ENCODE measurements at places on chromosomes 4 and X.

DNA sequence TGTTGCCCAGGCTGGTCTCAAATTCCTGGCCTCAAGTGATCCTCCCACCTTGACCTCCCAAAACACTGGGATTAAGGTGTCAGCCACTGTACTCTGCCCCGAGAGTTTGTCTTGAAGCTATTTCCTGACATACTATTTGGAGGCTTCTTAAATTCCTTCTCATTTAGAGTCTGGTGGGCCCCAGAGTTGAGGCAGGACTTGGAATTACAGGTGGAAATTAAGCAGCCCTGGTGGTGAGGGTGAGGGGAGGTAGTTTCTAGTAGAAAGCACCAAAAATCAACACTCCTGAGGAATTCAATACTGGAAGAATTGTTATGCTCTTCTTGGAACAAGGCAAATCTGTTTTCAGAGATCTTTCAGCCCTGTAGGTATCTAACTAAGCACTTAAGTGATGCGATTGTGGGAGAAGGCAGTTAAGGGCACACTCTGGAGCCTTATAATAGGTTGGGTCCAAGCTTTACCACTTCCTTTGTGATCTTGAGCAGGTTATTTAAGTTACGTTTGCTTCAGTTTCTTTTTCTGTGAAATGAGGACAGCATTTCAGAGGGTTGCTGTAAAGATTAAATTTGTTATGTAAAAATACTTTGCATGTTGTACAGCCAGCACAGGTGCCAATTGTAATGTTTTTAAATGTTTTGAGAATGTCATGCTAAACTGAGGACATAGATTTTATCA is 200.7 kb downstream of the SOWAHB start:
- no peaks in the 10 kb centered on the region for H3K27me3 ChIP-seq
- H3K4me1 ChIP-seq = peaks cover 6% of the 10 kb centered on the region
- H3K27ac ChIP-seq = no peak overlapping the region
- no peak overlapping the region for H3K4me3 ChIP-seq
- DNase-seq = no peak

GRCh38 chrX:10233696-10234095 is 76.9 kb downstream of the CLCN4 start:
- H3K36me3 ChIP-seq = no peaks in the 10 kb centered on the region
- DNase-seq = no peak
- no peak overlapping the region for H3K27ac ChIP-seq
- no peak overlapping the region for H3K4me3 ChIP-seq
- H3K27me3 ChIP-seq = no peaks in the 10 kb centered on the region

GRCh38 chr4:94722748-94723147 is 35.0 kb upstream of the BMPR1B start:
- no peak overlapping the region for H3K4me3 ChIP-seq
- no peaks in the 10 kb centered on the region for H3K36me3 ChIP-seq
- H3K27ac ChIP-seq = no peak overlapping the region

- DNase-seq = no peak
- no peak overlapping the region for H3K27ac ChIP-seq
- no peaks in the 10 kb centered on the region for H3K27me3 ChIP-seq
- H3K4me1 ChIP-seq = peaks cover 17% of the 10 kb centered on the region
- no peaks in the 10 kb centered on the region for H3K36me3 ChIP-seq
- no peak overlapping the region for H3K4me3 ChIP-seq
These were observed 3.2 kb upstream of the NFKB1 start for GRCh38 chr4:102497986-102498385.

DNA sequence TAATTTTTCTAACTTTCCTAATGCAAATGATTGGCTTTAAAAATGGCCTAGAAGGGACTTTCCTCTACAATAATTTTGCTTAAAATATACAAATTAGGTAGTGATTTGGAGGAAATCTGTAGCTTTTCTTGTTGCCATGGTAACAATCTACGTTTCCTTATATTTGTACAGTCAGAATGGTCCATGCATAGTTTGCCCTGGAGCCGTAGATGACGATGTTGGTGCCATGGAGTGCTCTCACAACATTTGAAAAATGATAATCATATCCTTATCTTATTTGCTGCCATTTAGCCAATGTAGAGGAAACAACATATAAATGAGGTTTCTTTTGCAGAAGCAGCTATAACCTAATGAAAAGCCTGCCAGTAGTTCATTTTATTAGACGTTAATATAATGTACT is 89.0 kb upstream of the NMU start:
- no peaks in the 10 kb centered on the region for H3K27me3 ChIP-seq
- no peaks in the 10 kb centered on the region for H3K4me1 ChIP-seq
- no peak overlapping the region for H3K27ac ChIP-seq
- no peak for DNase-seq
- no peaks in the 10 kb centered on the region for H3K36me3 ChIP-seq

DNA sequence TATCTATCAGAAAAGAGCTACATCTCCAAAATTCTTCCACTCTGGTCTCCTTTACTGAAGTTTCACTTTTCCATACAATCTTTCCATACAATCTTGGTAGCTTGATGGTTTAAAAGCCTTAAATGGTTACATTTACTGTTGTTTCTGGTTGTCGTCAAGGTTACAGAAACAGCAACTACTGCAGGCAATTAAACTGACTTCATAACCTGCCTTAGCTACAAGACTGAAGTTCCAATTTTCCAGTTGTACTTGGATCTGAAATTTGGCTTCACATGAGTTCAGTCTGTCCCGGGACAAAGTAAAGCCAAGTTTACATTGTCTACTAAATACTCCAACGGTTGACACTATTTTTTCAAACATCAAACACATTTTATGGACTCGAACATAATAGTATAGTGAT is 326.4 kb downstream of the ANKRD50 start:
- H3K4me1 ChIP-seq = peaks cover 3% of the 10 kb centered on the region
- no peak overlapping the region for H3K4me3 ChIP-seq
- DNase-seq = no peak
- H3K27me3 ChIP-seq = no peaks in the 10 kb centered on the region
- H3K36me3 ChIP-seq = no peaks in the 10 kb centered on the region

- no peak overlapping the region for H3K27ac ChIP-seq
- no peaks in the 10 kb centered on the region for H3K27me3 ChIP-seq
- DNase-seq = peak; percentile 23
- H3K36me3 ChIP-seq = no peaks in the 10 kb centered on the region
These were observed 162.1 kb downstream of the EPHA5 start for GRCh38 chr4:65508168-65508567.

DNA sequence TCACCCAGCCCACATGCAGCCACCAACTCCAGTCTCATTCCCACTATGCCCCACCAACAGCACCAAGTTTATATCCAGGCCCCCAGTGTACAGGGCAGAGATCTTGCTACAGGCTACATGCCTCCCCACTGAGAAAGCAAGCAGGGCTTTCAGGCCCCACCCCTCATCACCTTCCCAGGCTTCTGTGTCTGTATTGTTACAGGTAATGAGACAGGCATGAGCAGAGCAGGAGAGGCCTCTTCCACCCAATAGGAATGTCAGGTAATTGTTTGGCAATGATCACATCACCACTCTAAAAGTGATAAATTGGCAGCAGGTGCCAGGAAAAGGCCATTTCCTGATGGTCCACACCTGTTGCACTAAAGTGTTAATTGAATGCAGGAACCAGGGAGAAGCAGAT is 102.5 kb downstream of the ZNF518B start:
- peaks cover 13% of the 10 kb centered on the region for H3K4me1 ChIP-seq
- H3K4me3 ChIP-seq = no peak overlapping the region
- no peaks in the 10 kb centered on the region for H3K36me3 ChIP-seq
- no peak for DNase-seq

DNA sequence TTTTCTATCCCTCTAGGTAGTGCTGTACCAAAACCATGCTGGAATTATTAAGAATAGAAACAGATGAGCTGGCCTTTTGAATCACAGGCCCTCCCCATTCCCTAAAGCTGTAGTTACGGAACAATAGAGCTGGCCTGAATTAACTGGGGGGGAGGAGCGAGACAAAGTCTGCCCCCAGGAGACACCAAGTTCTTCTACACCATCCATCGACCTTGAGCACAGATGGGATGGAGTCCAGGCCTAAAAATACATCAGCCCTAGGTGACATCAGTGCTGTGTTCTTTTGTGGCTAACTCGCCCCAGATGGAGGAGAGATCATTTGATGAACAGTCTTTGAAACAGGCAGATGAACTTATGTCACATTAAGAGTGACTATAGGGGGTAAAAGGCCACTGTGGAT is 49.6 kb downstream of the LHFPL1 start:
- H3K4me1 ChIP-seq = no peaks in the 10 kb centered on the region
- H3K36me3 ChIP-seq = no peaks in the 10 kb centered on the region
- no peak overlapping the region for H3K27ac ChIP-seq
- DNase-seq = no peak
- peaks cover 3% of the 10 kb centered on the region for H3K27me3 ChIP-seq

GRCh38 chr4:158521484-158522088 is at the start of gene RXFP1:
Gene RXFP1 (plus strand): TSS chr4:158521882. CDS start chr4:158521977, 95 bp downstream.
- no peak within 1 kb of the TSS for H3K4me3 ChIP-seq
- DNase-seq = no peak
- peaks cover 16% of the 10 kb centered on the region for H3K4me1 ChIP-seq

DNA sequence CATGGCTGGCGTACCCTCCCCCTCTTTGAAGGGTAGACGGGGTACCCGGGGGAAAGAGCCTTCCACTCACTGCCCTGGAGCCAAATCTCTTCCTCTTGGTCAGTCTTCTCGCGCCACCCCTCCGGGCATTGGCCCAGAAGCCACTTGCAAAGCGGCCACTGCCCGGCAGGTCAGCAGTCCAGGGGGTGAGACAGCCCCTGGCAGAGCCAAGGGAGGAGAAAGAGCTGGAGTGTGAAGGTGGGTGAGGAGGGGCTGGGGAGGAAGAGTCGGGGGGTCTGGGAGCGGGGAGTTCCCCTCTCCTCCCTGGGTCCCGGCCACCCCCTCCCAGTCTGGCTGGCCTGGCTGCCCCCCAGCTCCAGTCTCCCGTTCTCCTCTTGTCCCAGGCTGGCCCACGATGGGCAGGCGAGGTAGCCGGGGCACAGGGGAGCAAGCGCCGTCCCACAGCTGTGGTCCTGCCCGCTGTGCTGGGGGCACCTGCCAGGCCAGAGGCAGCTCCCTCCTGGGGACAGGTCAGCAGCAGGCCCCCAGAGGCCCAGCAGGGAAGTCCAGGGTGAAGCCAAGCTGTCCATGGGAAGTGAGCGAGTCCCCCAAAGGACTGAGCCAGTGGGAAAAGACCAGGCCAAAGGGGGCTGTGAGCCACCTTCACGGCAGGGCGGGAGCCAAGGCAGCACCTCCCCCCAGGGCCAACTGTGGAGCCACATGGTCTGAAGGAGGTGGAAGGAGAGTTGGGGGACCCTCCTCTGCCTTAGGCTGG is 21.6 kb upstream of the DUSP9 start:
- H3K27ac ChIP-seq = no peak overlapping the region
- H3K36me3 ChIP-seq = no peaks in the 10 kb centered on the region
- DNase-seq = no peak
- no peaks in the 10 kb centered on the region for H3K27me3 ChIP-seq

GRCh38 chrX:49958727-49959485 is 36.5 kb downstream of the CLCN5 start:
- no peak overlapping the region for H3K4me3 ChIP-seq
- no peaks in the 10 kb centered on the region for H3K27me3 ChIP-seq
- no peak overlapping the region for H3K27ac ChIP-seq
- no peaks in the 10 kb centered on the region for H3K4me1 ChIP-seq
- no peaks in the 10 kb centered on the region for H3K36me3 ChIP-seq

DNA sequence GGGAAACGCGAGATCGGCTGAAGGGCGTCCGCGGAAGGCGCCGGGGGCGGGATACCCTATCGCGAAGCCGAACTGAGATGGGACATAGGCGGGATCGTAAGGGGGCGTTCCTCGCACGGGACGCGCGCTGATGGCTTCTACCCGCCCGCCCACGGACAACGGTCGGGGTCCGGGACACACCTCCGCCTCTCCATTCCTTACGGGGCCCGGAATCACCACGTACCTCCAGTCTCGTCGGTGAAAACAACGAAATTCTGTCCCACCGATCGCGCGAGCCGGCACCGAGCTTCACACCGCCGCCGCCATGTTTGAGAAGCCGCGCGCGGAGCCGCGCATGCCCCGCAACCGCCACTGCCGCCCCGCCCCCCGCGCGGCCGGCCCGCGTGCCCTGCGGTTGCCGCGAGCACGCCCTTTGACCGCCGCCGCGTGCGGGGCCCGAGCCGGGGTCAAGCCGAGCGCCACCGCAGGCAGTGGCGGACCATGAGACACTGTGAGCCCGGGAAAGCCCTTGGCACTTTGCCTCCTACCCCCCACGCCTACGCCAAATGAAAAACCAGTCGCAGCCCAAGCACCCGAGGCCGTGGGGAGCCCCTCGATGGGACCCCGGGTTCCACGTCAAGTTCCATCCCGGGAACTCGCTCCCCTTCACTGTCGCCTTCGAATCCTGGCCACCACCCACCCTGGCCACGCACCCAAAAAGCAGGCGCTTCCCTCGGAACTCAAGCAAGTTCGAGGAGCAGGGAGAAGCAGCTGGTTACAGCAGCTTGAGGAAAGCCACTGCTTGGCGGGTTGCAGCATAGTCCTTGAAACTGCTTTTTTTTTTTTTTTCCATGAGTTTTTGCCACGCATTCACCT is at the start of gene SCML2:
Gene SCML2 (minus strand): TSS at position 320 of the 855 bp plus-strand sequence. CDS start 20,617 bp downstream, outside the sequence.
- H3K27me3 ChIP-seq = peaks cover 7% of the 10 kb centered on the region
- no peaks in the 10 kb centered on the region for H3K4me1 ChIP-seq
- no peak within 1 kb of the TSS for H3K27ac ChIP-seq
- H3K4me3 ChIP-seq = peak within 1 kb of the TSS; percentile 42

DNA sequence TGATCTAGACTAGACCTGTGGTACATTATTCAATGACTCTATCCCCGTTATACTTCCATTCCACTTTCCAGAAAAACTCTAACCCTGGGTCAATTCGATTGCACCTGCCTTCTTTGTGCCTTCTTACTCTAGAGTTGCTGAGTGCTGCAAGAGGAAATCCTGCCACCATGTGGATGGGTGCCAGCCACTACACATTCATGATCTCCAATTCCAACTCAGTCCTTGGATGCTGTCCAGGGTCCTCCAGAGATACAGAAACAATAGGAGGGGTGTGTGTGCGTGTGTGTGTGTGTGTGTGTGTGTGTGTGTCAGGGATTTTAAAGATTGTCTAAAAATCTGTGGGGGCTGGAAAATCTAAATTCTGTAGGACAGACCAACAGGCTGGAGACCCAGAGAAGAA is 42.9 kb upstream of the INTS6L start:
- no peaks in the 10 kb centered on the region for H3K4me1 ChIP-seq
- no peak overlapping the region for H3K4me3 ChIP-seq
- no peak overlapping the region for H3K27ac ChIP-seq
- no peaks in the 10 kb centered on the region for H3K36me3 ChIP-seq
- H3K27me3 ChIP-seq = no peaks in the 10 kb centered on the region
- no peak for DNase-seq

DNA sequence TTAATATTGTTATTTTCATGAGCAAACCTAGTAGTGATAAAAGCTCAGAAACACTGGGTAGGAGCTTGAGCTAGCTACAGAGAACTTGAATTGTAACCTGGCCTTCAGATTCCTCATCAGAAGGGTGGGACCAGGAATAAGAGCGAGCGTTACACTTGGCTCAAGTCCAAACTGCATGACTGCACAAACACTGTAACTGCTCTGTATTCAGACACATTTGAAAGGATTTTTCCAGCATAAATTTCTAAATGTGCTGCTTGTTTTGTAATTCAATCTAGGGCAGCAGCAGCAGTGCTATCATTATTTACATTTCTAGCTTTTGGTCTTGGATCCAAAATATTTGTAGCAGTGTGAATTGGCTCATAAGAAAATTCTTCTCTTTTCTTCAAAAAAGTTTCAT is 133.0 kb upstream of the TMLHE start:
- no peaks in the 10 kb centered on the region for H3K36me3 ChIP-seq
- no peak for DNase-seq
- no peaks in the 10 kb centered on the region for H3K4me1 ChIP-seq
- no peak overlapping the region for H3K27ac ChIP-seq
- H3K27me3 ChIP-seq = no peaks in the 10 kb centered on the region

Data from keratinocyte (primary cell).